ENCODE measurements at places on chromosomes 7 and 10.
A peak's percentile ranks its signal among the peaks of the same experiment; 100 is the strongest.

DNA sequence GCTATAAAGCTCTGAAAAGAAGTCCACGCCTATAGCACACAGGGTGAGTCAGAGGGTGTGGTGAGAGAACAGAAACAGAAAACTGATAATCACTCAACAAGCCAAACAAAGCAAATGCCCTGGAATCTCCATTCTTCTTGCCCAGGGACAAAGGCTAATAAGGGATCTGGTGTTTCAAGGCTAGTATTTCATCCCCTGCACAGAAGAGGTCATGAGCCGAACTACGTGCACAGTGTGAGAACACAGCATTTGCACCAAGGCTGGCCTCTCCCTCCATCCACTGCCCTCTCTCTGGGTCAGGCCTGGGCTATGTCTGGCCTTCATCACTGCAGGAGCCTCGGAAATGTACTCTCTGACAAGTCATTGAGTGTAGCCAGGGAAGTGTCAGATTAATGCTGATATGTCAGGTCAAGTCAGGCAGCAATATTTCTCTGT lies 42.7 kb downstream of the PRR15 start:
- no peak for DNase-seq

DNA sequence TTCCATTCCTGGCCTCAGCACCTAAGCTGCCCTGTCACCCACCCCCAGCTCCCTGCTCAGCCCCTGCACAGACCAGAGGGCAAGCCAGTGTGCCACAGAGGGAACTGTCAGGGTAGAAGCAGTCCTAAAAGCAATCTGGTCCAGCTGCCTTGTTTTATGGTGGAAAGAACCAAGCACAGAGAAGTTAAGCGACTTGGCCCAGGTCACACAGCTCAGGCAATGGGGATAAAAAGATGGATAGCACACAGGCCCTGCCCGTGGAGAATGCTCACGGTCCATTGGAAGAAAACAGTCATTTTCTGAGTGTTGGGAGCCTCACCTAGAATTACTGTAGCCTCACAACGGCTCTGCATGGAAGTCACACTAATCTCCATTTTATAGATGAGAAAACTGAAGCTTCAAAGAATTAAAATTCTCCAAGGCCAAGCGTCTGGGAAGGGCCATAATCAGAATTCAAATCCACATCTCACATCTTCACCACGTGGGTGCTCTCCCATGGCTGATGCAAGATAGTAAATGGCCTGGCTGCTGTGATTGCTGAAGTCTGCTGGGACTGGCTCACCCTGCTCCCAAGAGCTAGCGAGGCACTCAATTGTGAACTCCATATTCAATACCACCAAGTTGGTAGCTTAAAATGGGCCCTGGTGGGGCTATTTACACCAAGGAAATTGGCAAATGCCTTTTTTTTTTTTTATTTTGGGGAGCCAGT lies 26.8 kb downstream of the C10orf105 start:
- no peak for DNase-seq

DNA sequence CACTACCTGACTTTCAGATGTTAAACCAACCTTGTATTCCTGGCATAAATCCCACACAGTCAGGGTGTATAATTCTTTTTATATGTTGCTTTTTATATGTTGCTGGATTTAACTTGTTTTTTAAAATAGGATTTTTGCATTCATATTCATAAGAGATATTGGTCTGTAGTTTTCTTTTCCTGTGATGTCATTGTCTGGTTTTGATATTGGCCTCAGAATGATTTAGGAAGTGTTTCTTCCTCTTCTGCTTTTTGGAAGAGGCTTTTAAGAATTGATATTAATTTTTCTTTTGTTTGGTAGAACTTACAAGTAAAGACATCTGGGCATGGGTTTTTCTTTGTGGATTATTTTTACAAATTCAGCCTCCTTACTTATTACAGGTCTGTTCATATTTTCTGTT lies 93.1 kb downstream of the CARD11 start:
- no peak for DNase-seq

- DNase-seq: no peak
Measured at GRCh38 chr7:14377646-14378266, 388.3 kb upstream of the ETV1 start.

DNA sequence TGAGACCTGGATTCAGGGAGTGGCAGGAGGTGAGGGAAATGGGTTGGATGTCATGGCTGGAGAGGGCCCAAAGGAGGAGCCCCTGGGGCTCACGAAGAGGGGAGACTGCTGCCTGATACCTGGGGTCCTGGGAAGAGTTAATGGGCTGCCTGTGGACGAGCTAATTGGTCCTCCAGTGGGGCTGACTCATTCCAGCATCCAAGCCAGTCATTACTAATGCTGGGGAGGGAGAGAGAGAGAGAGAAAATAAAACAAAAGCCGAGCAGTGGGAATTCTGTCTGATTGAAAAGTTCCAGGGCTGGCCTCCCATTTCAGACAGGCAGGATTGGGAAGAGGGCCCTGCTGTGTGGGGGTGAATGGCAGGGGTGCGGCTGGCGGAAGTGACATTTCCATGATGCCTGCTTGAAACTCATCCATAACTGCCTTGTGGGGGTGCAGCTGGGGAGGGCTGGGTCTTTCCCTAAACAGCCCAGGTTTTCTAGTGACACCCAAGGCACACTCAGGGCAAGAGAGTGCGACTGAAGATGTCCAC lies 297.8 kb downstream of the RPS24 start:
- no peak for DNase-seq

GRCh38 chr7:133688483-133689239 lies 435.8 kb downstream of the EXOC4 start:
- DNase-seq: no peak

GRCh38 chr7:857661-858060 lies 18.7 kb upstream of the GET4 start:
- DNase-seq: no peak

GRCh38 chr10:77628906-77629730 lies 8.5 kb downstream of the KCNMA1 start:
- DNase-seq: no peak

GRCh38 chr10:45452743-45453452 lies 78.9 kb downstream of the ALOX5 start:
- DNase-seq: no peak

DNA sequence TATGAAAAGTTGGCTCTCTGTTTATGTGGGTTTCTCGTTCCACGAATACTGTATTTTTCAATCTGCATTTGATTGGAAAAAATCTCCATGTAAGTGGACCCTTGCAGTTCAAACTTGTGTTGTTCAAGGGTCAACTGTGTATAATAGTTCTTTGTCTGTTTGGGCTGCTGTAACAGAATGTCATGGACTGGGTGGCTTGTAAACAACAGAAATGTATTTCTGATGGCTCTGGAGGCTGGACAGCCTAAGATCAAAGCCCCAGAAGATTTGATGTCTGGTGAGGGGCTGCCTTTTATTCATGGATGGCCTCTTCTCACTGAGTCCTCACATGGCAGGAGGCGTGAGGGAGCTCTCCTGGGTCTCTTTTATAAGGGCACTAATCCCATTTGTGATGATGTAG lies 36.2 kb downstream of the INPP5F start:
- DNase-seq: no peak

- DNase-seq: no peak
Measured at GRCh38 chr7:154598864-154599263, 404.1 kb downstream of the PAXIP1 start.

GRCh38 chr10:70267161-70267933 lies 16.5 kb downstream of the NPFFR1 start:
- no peak for DNase-seq

DNA sequence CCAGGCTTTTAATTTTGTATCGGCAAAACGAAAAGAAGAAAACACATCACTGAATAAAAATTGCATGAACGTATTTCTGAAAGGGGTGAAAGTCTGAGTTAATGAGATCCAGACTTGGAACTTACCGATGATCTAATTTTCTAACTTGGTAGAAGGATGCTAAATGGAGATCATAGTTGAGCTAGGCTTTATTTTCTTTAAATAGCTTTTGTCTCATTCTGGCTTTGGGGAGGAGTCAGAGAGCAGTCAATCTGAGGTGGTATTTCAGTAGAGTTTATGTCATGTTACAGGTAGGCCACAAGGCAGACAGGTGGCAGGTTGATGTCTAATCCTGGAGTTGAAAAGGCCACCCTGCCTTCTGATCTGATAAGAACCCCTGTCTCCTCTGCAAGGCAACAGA lies 161.9 kb downstream of the KIAA1217 start:
- DNase-seq: no peak

- DNase-seq: no peak
Measured at GRCh38 chr7:30524545-30524944, 19.9 kb upstream of the GGCT start.

- no peak for DNase-seq
Measured at GRCh38 chr7:37768611-37769010, 79.8 kb upstream of the NME8 start.

DNA sequence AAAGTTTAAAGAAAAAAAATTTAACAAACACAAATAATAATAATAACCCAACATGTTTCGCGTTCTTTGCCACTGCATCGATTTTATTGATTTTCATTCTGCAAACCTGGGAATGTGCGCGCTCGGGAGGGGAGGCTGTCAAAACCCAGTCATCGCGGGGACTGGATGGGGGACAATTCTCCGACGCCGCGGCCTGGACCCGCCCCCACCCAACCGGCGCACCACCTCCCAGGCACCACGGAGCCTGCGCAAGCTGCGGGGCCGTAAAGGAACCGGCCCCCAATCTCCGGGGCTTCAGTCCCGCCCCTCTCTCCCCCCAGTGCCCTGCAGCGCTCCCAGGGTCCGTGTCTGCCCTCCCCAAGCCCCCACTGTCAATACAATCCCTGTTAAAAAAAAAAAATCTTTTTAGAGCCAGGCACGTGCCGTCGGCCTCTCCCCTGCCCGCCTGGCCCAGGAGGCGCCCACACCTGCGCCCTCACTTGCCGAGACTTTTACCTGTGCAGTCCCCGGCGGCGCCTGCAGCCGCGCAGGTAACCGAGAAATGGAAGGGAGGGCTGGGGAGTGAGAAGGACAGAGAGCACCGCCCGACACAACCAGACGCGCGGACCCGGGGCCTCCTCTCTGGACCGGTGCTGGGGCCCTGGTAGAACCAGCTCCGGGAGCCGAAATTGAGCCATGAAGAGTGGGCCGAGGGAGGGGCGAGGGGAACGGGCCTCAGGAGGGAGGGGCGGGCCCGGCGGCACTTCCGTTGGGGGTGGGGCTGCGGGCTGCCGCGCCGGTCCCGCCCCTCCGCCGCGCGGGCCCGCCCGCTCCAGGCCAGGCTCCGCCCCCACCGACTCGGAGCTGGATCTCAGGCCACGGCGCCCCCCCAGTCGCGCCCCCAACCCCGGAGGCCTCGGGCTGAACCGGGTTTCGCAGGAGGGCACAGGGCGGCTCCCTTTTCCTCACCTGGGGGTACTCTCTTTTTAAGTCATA lies 7.6 kb upstream of the ZNF503 start:
- DNase-seq: no peak

DNA sequence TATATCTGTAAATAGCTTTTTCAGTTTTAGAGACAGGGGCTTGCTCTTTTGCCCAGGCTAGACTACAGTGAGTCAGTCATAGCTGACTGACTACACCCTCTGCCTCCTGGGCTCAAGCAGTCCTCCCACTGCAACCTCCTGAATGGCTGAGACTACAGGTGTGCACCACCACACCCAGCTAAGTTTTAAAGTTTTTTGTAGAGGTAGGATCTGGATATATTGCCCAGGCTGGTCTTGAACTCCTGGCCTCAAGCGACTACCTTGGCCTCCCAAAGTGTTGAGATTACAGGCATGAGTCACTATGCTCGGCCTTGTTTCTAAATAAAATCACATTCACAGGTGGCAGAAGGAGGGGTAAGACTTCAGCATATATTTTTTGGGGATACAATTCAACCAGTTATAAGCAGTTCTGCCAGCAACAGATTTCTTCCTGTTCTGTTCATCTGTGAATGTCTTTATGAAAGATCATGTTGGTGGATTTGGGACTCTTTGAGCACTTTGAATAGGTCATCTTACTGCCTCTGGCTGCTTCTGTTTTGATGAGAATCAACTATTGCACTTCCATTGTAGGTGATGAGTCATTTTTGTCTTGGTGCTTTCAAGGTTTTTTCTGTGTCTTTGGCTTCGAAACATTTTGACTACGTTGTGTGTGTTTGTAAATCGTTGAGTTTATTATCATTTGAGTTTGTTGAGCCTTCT lies 15.7 kb downstream of the RBM33 start:
- no peak for DNase-seq

GRCh38 chr10:98587156-98587837 lies 140.6 kb upstream of the HPS1 start:
- no peak for DNase-seq

DNA sequence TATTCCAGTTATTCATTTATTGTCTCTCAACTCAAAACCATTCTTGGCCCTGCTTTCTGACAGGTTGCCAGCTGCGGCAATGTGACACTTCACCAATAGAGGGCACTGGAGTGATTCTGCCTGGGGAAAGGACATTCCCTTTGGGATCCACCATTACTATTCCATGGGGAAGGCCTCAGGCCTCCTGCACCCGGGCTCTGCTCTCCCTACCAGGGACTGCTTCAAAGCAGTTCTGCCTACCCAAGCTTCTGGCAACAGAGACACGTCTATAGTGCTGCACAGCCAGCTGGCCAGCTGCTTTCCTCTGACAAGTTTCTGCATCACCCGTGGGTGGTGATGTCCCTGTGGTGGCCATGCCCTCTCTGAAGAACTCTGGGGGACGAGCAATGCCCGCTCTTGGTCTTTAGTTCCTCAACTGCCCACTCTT lies 163.8 kb downstream of the ELMO1 start:
- peak; percentile 16 for DNase-seq

GRCh38 chr7:962401-963081 lies 8.1 kb upstream of the ADAP1 start:
- no peak for DNase-seq

DNA sequence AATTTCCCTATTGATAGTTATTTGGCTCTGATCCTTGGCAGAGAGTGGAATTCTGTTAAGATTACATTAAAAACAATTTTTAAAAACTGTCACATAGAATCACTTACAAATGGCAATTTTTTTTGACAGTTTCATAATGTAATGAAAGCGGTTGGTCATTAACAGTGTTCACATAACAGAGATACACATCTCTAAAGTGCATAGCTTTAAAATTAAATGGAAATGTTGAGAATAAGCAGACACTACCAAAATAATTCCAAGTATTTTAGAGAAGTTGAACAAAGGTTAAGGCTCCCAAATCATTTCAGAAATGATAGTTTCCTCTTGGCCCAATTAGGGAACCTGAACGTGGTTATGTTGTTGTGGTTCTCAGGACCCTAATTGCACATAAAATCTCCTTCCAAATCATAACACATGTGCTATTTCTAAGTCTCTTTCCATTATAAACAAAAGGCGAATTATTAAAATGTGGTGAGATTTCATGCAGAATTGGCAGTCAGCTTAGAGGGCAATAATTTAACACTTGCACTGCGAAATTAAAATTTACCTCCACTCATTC lies 528.9 kb upstream of the FZD8 start:
- no peak for DNase-seq

DNA sequence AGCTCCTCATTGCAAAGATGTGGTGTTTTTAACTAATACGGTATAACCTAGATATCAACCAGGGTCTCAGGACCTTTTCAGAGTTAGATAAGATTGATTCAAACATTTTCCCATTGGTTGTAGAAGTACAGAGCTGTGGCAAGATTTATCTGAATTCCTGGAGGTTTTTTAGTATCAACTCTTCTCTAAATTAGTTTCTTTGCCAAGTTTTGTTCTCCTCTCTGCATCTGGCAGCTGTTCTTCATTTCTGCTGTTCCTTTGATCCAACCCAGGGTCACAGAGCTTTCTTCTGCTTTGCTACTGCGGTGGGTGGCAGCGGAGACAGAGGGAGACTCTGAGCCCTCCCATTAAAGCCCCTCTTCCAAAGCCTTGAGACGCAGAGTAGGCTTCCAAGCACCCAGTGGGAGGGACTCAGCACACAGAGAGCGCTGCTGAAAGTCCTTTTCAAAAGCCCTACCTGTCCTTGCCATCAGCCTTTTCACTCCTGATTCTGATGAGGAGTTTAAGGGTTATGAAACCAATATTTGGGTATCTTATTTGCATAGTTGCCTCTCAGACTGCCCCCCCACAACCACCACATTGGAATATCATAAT lies 146.3 kb upstream of the EEPD1 start:
- no peak for DNase-seq
